ENCODE measurements at places on chromosomes 6 and 20.

- DNase-seq, result no peak
Measured at GRCh38 chr6:110181131-110182030, 1.2 kb downstream of the CDC40 start.

- no peak for DNase-seq
Measured at GRCh38 chr6:105191351-105191750, 11.5 kb upstream of the POPDC3 start.

DNA sequence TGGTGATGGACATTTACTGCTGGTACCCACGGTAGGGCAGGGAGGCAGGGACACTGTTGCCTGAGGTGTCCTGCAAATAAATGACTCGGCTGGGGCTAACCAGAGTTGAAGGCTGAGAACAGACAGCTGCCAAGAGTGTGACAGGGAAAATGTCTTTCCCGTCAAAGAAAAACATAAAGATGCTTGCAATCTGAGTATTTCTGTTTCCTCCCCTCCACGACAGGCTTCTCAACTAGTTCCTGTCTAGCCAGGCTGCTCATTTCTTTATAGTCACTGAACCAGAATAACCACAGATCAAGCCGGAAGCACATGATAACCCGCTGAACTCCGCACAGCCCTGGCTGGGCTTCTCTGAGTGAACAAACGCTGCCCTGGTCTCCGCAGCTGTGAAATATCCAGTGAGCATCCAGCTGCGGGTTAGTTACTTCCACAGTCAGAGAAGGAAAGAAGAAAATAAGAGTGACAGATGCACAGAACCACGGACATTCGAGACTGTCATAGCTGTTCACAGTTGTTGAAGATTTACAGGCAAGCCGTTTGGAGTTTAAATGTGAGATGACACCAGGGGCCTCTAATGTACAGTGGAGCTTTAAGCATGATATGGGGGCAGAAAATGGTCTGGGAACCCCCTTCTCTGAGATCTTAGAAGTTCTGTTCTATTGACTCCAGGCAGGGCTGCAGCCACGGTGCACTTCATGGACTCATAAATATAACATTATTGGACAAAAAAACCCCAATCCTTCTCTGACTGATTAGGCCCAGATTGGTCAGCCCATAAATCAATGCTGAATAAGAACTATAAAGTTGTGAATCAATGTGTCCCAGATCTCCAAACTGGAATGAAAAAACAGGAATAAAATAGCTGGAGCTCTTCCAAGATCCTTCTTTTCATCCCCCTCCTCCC is 299.9 kb upstream of the SUPT3H start:
- no peak for DNase-seq

- no peak for DNase-seq
Measured at GRCh38 chr20:6832811-6833210, 65.3 kb downstream of the BMP2 start.

- no peak for DNase-seq
Measured at GRCh38 chr6:37492991-37493660, 6.6 kb downstream of the CCDC167 start.
